ENCODE measurements at places on chromosomes 11 and 22. TPM values are rescaled to one million over a fixed set of nuclear protein-coding genes. Genes with fewer than 3 reads are reported as not detected.

The PATE4 gene
- not detected for total RNA-seq

The OR5W2 gene
- total RNA-seq, result not detected

The HOATZ gene
- not detected for total RNA-seq

The DBX1 gene
- total RNA-seq, result not detected

The FZD4 gene
- 26.1 TPM for total RNA-seq

The UPK3A gene
- total RNA-seq, result not detected

The KDELR3 gene
- total RNA-seq, result 53.8 TPM

The RASSF10 gene
- total RNA-seq, result not detected

The SLC43A3 gene
- 131 TPM for total RNA-seq

The SLC5A4 gene
- 0.13 TPM for total RNA-seq

The ADAMTS8 gene
- not detected for total RNA-seq

The NOX4 gene
- total RNA-seq, result not detected

The MPST gene
- total RNA-seq, result 190 TPM

The RCOR2 gene
- not detected for total RNA-seq

The OR52J3 gene
- total RNA-seq, result not detected

The FREY1 gene
- total RNA-seq, result not detected
